ENCODE measurements at places on chromosomes 6 and 20.
A peak's percentile ranks its signal among the peaks of the same experiment; 100 is the strongest.

DNA sequence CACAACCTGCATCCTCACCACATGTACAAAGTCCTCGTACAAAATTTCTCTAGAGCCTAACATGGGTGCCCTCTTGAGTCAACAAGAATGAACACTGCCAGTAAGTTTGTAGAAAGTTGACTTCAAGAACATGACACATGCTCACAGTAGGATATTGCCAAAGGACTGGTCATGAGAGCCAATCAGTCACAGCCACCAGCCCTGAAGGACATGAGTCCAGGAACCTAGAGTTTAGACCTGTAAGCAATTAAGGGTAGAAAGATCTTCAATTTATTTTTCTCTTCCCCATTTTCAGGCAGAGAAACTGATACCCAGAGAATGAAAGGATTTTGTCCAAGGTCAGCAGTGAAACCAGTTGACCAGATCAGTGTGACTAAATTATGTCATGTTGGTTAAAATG, 96.1 kb downstream of the MAFB start:
- DNase-seq: no peak

DNA sequence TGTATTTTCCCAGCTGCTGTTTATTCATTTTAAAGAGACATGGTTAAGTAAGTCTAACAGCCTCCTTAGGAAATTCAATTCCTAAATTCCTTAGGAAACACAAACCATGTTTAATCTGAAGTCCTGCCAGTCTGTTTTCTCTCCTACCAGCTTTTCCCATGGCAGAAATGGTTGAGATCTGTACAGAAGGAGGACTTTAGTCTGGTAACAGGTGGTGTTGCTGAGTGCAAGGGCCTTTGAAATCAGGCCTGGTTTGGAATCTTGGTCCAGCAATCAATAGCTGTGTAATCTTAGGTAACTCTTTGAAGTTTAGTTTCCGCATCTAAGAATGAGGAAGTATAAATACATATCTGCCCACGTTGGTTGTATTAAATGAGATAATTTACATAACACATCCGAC, 232.5 kb downstream of the LAMA2 start:
- no peak for DNase-seq

GRCh38 chr6:17710331-17710730, 3.6 kb upstream of the NUP153 start:
- DNase-seq: no peak

- DNase-seq: peak; percentile 74
Measured at GRCh38 chr20:32509639-32510066, 75.5 kb downstream of the NOL4L start.

DNA sequence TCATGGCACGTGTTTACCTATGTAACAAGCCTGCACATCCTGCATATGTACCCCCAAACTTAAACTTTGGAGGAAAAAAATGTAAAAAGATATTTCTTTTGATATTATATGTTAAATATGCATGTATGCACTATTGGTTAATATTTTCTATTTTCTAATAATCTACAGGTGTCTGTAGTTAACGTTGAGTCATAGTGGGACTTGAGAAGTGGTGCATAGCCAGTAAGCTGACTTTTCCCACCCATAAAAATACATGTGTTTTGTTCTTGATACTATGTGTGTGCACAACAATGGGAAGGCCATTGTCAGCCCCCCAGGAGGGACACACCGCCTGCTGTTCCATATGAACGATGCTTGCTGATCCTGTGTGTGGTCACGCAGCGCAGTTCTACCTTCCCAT, 49.1 kb downstream of the FAM120B start:
- DNase-seq: no peak

DNA sequence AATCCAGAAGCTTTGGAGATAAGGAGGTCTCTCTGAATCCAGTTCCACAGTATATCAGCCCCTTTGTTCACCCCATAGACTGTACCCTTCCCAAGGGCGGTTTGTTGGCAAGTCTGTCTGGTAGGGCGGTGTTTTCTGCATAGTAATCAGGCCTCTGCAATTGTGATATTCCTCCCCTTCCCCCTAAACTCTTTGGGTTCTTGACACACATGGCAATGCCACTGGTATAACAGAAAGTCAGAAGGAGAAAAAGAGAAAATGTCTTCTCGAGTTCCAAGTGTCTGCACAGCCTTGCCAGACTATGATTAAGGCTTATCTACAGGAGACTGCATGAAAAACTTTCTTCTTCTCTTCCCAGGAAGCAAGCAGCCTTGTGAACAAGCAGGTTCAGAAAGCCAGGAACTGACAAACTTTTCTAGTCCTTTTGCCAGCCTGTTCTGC, 45.6 kb downstream of the FOXO3 start:
- DNase-seq: no peak

- no peak for DNase-seq
Measured at GRCh38 chr6:149320796-149321195, 3.3 kb downstream of the TAB2 start.

- DNase-seq: no peak
Measured at GRCh38 chr6:167030222-167031072, 31.2 kb downstream of the CEP43 start.

DNA sequence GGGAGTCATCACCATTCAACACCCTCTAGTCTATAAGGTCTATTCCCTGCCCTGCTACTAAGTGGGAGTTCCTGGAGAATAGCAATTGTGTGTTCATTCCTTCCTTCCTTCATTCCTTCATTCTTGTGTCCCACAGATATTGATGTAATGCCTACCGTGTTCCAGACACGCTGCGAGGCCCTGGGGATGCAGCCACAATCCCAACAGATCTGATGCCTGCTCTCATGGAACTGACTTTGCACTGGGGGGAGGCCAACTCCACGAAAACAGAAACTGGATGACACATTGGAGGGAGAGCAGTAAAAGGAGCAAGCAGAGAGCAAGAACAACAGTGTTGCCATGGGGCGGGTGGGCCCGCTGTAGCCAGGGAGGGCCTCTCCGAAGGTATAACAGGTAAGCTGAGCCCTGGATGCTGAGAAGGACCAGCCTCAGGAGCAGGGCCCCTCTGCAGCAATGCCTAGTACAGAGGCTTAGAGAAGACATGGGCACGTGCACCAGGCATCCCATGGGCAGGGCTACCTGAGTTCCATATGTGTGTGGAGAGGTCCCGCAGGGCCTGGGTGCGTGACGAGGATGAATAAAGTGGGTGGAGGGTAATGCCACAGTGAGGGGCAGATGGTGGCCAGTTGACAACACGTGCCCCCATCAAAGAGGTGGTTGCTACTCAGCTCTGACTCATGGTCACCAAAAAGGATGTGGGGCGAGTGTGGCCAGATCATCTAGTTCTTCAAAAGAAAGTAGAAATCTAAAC, 173.9 kb downstream of the NFATC2 start:
- DNase-seq: no peak
